ENCODE measurements at places on chromosomes 12 and 14. TPM values are rescaled to one million over a fixed set of nuclear protein-coding genes. Genes with fewer than 3 reads are reported as not detected.

GRCh38 chr14:104749111-104749649 lies 3.8 kb upstream of the SIVA1 start:
- DNase-seq = no peak
- no peak overlapping the region for H3K27ac ChIP-seq
- peaks cover 16% of the 10 kb centered on the region for H3K4me1 ChIP-seq

The DRAM1 gene
- total RNA-seq = 20.3 TPM

The PTPRO gene
- not detected for total RNA-seq

- H3K27me3 ChIP-seq = 0 out of 2 replicates have a peak, but pooled peaks cover 9% of the 10 kb centered on the region
- H3K4me1 ChIP-seq = no peaks in the 10 kb centered on the region
- no peak for DNase-seq
- H3K4me3 ChIP-seq = no peak overlapping the region
- H3K27ac ChIP-seq = no peak overlapping the region
Observed at GRCh38 chr12:15289192-15289591, 33.1 kb upstream of the PTPRO start.

DNA sequence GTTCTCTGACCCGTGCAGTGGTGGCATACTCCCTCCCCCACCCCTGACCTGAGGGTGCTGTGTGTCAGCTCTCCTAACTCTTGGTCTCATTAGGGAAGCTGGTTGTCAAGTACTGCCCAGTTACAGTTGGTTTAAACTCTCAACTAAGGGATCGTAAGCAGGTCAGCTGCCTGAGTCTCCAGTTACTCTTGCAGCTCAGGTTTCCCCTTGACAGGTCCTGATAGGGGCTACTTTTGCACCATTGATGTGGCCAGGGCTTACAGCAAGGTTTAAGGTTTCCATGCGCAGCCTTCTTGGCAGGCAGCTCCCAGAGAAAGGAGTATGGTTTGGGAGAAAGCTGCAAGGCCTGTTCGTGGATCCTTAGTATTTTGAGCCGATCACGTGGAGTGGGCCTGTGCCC lies 74.5 kb downstream of the ETV6 start:
- no peak overlapping the region for H3K27ac ChIP-seq
- no peaks in the 10 kb centered on the region for H3K36me3 ChIP-seq
- H3K27me3 ChIP-seq = no peaks in the 10 kb centered on the region
- peaks cover 14% of the 10 kb centered on the region for H3K4me1 ChIP-seq
- H3K4me3 ChIP-seq = no peak overlapping the region

DNA sequence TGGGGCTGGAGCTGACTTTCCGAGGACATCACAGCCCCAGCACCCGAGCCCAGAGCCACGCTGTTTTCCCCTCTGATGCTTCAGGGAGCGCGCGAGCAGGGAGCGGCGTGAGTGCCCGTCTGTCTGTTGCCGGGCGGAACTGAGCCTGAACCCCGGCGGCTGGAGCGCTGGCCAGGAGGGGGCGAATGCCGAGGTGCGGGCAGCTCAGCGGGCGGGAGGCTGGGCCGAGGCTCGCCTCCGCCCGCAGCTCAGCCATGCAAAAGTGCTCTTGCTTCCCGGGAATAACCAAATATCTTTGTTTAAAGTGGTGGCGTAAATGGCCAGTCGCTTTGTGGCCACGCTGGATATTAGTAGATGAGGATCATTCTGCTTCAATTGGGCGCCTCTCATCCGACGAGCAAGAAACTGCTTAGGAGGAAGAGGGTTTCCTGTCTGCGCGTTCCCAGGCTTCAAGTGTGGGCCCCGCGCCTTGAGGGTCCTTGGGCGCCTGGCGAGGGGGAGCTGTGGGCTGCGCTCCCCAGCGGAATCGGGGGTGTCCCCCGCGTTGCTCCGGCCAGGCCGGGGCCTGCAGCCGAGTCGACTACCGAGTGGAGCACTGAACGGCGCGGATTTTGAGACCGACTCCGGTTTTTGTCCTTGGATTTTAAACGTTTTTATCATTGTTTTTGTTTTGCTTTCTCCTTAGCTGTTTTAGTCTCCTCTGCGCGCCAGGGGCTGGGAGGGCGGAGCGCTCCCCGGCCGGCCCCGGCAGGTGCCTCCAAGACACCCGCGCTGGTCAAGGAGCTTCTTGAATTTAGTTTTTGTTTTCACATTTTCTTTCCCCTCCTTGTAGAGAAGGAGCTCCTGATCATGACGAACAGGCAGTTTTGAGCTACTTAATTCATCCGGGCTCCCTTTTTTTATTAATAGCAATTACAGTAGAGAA lies 831 bp upstream of the NKX2-1 start:
- H3K27ac ChIP-seq = no peak overlapping the region
- H3K4me3 ChIP-seq = peak overlapping the region; percentile 50
- no peaks in the 10 kb centered on the region for H3K27me3 ChIP-seq
- DNase-seq = peak; percentile 7

GRCh38 chr14:31760277-31760676 lies 199.1 kb downstream of the NUBPL start:
- no peaks in the 10 kb centered on the region for H3K27me3 ChIP-seq
- no peaks in the 10 kb centered on the region for H3K36me3 ChIP-seq
- H3K27ac ChIP-seq = no peak overlapping the region
- no peaks in the 10 kb centered on the region for H3K4me1 ChIP-seq

The CSRP2 gene
- total RNA-seq = 36.1 TPM

GRCh38 chr14:88790501-88791251 lies 2.1 kb downstream of the EML5 start:
- DNase-seq = no peak
- H3K36me3 ChIP-seq = no peaks in the 10 kb centered on the region
- no peak overlapping the region for H3K4me3 ChIP-seq
- H3K27ac ChIP-seq = no peak overlapping the region

GRCh38 chr14:90091393-90091792 lies 29.6 kb downstream of the KCNK13 start:
- H3K27me3 ChIP-seq = no peaks in the 10 kb centered on the region
- DNase-seq = no peak
- no peak overlapping the region for H3K4me3 ChIP-seq
- peaks cover 5% of the 10 kb centered on the region for H3K4me1 ChIP-seq
- H3K36me3 ChIP-seq = no peaks in the 10 kb centered on the region

- no peak overlapping the region for H3K4me3 ChIP-seq
- no peaks in the 10 kb centered on the region for H3K27me3 ChIP-seq
- H3K36me3 ChIP-seq = no peaks in the 10 kb centered on the region
Observed at GRCh38 chr14:70018713-70019211, 139.5 kb downstream of the SMOC1 start.

DNA sequence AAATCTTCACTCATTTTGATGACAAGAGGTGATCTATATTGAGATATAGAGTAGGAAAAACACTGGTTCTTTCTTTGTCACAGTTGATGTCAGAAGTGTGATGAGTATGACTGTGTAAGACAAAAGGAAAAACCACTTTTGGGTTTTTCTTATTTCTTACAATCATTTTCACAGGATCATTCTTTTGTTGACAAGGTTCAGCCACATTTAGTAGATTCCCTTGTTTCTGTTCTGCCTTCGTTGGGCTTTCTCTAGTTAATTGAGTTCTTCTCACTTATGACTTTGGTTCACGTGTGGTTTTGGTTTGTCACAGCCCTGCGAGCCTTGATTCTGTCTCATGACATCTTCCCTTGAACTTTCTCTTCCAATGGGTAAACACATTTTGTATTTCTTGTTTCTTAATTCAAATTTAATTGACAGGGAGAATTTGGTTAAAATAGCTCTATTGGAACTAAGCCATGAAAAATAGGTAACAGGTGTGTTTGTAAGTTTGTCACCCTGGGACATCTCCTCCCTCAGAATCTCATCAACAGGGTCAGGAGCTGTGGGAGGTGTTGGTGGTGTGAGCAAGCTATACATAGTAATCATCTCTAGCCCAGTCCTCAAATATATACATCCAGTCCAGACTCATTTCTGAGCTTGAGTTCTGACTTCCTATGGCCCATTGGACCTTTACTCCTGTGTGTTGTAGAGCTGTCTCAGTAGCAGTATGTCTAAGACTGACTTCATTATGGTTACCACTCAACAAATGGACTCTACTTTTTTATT lies 255.3 kb downstream of the BMP4 start:
- no peak overlapping the region for H3K27ac ChIP-seq
- DNase-seq = no peak
- no peaks in the 10 kb centered on the region for H3K27me3 ChIP-seq

The MYF6 gene
- total RNA-seq = not detected

GRCh38 chr14:101514136-101514535 lies 47.2 kb upstream of the DIO3 start:
- H3K27me3 ChIP-seq = no peaks in the 10 kb centered on the region
- H3K36me3 ChIP-seq = no peaks in the 10 kb centered on the region

DNA sequence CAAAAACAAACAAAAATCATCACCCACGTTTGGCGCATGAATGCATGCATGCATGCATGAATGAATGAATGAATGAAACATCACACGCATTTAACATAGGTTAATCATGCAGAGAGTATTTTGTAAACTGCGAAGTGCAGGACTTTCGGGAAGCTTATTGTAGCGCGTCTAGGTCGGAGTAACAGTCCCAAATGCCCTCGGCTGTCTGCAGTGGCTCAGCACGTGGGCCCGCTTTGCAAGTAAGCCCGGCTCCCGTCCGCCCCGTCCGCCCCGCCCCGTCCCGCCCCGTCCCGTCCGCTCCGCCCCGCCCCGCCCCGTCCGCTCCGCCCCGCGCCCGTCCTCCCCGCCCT lies 263 bp upstream of the IFT81 start:
- DNase-seq = no peak
- H3K4me1 ChIP-seq = peaks cover 3% of the 10 kb centered on the region
- no peaks in the 10 kb centered on the region for H3K36me3 ChIP-seq
- no peaks in the 10 kb centered on the region for H3K27me3 ChIP-seq
- H3K27ac ChIP-seq = no peak overlapping the region
- peak overlapping the region; percentile 92 for H3K4me3 ChIP-seq

The ASIC1 gene
- total RNA-seq = 28.9 TPM

- no peak overlapping the region for H3K4me3 ChIP-seq
- no peaks in the 10 kb centered on the region for H3K36me3 ChIP-seq
- H3K27me3 ChIP-seq = peaks cover 8% of the 10 kb centered on the region
- no peak overlapping the region for H3K27ac ChIP-seq
- H3K4me1 ChIP-seq = no peaks in the 10 kb centered on the region
Observed at GRCh38 chr12:53703756-53704155, 23.5 kb downstream of the CALCOCO1 start.

- no peaks in the 10 kb centered on the region for H3K4me1 ChIP-seq
- no peak for DNase-seq
- no peak overlapping the region for H3K27ac ChIP-seq
- H3K4me3 ChIP-seq = no peak overlapping the region
- no peaks in the 10 kb centered on the region for H3K36me3 ChIP-seq
- no peaks in the 10 kb centered on the region for H3K27me3 ChIP-seq
Observed at GRCh38 chr14:25111061-25111601, 61.2 kb upstream of the STXBP6 start.

DNA sequence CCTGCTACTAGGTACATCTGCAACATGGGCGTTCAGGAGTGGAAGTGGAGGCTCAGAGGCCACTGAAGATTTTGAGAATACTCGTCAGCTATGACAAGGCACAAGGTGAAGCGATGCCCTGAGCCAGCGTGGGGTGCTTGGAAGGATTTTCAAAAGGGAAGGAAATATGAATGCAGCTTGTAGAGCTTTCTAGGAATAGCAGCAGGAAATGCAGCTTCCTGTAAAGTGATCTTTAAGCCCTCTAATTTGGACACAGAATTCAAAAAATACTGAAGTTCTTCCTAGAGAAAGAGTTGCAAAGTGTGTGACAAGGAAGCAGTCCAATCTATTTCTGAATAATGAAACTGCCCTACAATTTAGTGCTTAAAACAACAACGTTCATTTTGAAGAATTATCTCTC lies 13.2 kb upstream of the C1S start:
- no peak overlapping the region for H3K4me3 ChIP-seq
- no peak for DNase-seq
- H3K27me3 ChIP-seq = no peaks in the 10 kb centered on the region

- no peaks in the 10 kb centered on the region for H3K36me3 ChIP-seq
- no peak overlapping the region for H3K4me3 ChIP-seq
- DNase-seq = no peak
- H3K4me1 ChIP-seq = peaks cover 14% of the 10 kb centered on the region
- H3K27ac ChIP-seq = no peak overlapping the region
Observed at GRCh38 chr12:52043386-52044212, 7.6 kb upstream of the NR4A1 start.

DNA sequence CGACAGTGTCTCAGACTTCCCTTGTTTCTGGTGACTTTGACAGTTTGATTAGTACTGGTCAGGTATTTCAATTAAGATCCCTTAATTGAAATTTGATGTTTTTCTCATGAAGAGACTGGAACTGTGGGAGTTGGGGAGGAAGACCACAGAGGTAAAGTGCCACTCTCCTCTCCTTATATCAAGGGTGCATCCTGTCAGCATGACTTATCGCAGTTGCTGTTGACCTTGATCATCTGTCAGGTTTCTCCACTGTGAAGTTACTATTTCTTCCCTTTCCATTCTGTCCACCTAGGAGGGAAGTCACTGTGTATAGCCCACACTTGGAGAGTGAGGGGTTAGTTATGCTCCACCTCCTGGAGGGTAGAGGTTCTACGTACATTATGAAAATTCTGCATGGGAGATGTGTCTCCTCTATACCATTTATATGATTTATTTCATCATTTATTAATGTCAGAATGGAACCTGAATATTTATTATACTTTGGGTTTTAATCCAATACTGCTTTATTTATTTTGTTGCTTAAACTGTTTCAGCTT lies 40.3 kb upstream of the SMOC1 start:
- no peak overlapping the region for H3K4me3 ChIP-seq
- H3K4me1 ChIP-seq = no peaks in the 10 kb centered on the region
- peaks cover 40% of the 10 kb centered on the region for H3K27me3 ChIP-seq
- no peak overlapping the region for H3K27ac ChIP-seq

The KCNK13 gene
- total RNA-seq = 2.2 TPM

- H3K36me3 ChIP-seq = no peaks in the 10 kb centered on the region
- H3K4me1 ChIP-seq = peaks cover 23% of the 10 kb centered on the region
- H3K4me3 ChIP-seq = no peak overlapping the region
- H3K27me3 ChIP-seq = no peaks in the 10 kb centered on the region
- DNase-seq = no peak
Observed at GRCh38 chr12:11885261-11886038, 185.3 kb upstream of the BCL2L14 start.

DNA sequence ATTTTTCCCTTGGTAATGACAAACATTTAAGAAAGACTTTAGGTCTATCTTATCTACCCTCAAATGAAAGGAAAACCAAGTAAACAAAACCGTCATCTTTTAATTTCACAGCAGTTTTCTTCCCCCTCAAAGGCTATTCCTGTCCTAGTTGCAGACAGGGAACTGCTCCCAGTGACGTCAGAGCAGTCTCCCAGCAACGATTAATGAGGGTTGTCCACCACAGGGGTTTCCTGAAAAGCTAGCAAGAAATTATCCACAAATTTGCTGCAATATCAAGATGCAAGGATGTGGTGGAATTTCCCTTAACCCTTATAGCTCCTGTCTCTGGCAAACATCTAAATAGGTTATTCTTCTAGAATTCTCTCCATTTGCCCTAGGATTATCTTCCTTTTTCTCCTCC lies 89.1 kb upstream of the STAC3 start:
- H3K36me3 ChIP-seq = no peaks in the 10 kb centered on the region
- no peak overlapping the region for H3K4me3 ChIP-seq
- no peaks in the 10 kb centered on the region for H3K4me1 ChIP-seq

GRCh38 chr12:50085615-50086072 lies 502 bp downstream of the SMARCD1 start:
- no peak for DNase-seq
- H3K27ac ChIP-seq = peak overlapping the region; percentile 54
- H3K4me3 ChIP-seq = peak overlapping the region; percentile 77
- H3K27me3 ChIP-seq = no peaks in the 10 kb centered on the region

Data from HCT116 (cell line).